Type B pancreatic cell (in vitro differentiated cells): ENCODE measurements at places on chromosomes 6 and 20. TPM values are rescaled to one million over a fixed set of nuclear protein-coding genes. Genes with fewer than 3 reads are reported as not detected.

FAM217A gene
- total RNA-seq = not detected in 2 replicates

TAGAP gene
- total RNA-seq = 0.22 and 0.43 TPM in 2 replicates

COX4I2 gene
- not detected in 2 replicates for total RNA-seq

NR2E1 gene
- 0.26 TPM in 1 of 2 replicates, not detected in the other for total RNA-seq

PLN gene
- 0.24 and 0.45 TPM in 2 replicates for total RNA-seq

CDH4 gene
- total RNA-seq = 5.0 and 8.3 TPM in 2 replicates

FOXQ1 gene
- total RNA-seq = 20.5 and 27.9 TPM in 2 replicates

TRIM10 gene
- 0.17 TPM in 1 of 2 replicates, not detected in the other for total RNA-seq

RNF217 gene
- 22.1 and 49.6 TPM in 2 replicates for total RNA-seq

RAET1G gene
- 0.53 and 2.1 TPM in 2 replicates for total RNA-seq

CAPN11 gene
- total RNA-seq = not detected in 2 replicates

BCLAF1 gene
- total RNA-seq = 187 and 190 TPM in 2 replicates

CCDC170 gene
- total RNA-seq = 0.24 and 1.9 TPM in 2 replicates

MRPL2 gene
- total RNA-seq = 58.6 and 71.8 TPM in 2 replicates

GNL1 gene
- 59.3 and 67.1 TPM in 2 replicates for total RNA-seq

PTPRT gene
- total RNA-seq = 5.8 and 7.0 TPM in 2 replicates

DDX39B gene
- total RNA-seq = 410 and 636 TPM in 2 replicates

DIDO1 gene
- 49.7 and 58.1 TPM in 2 replicates for total RNA-seq

ULBP1 gene
- total RNA-seq = 0.48 and 8.2 TPM in 2 replicates

C20orf204 gene
- 3.0 and 7.4 TPM in 2 replicates for total RNA-seq

TMEM244 gene
- not detected in 2 replicates for total RNA-seq

FOXC1 gene
- total RNA-seq = 20.8 and 53.5 TPM in 2 replicates

BMP7 gene
- 115 and 287 TPM in 2 replicates for total RNA-seq

DBNDD2 gene
- total RNA-seq = 12.8 and 25.5 TPM in 2 replicates

CASP8AP2 gene
- 19.0 and 29.5 TPM in 2 replicates for total RNA-seq

RBM38 gene
- total RNA-seq = 15.2 and 26.5 TPM in 2 replicates

DST gene
- total RNA-seq = 116 and 139 TPM in 2 replicates

SLC24A3 gene
- 12.0 and 14.0 TPM in 2 replicates for total RNA-seq

LY6G6F gene
- not detected in 2 replicates for total RNA-seq

ACSS1 gene
- total RNA-seq = 22.2 and 27.5 TPM in 2 replicates

PTGIS gene
- 4.6 and 33.3 TPM in 2 replicates for total RNA-seq

RCAN2 gene
- 4.6 and 6.9 TPM in 2 replicates for total RNA-seq

RBPJL gene
- not detected in 2 replicates for total RNA-seq

GTSF1L gene
- total RNA-seq = not detected in 2 replicates

BPIFB4 gene
- total RNA-seq = not detected in 2 replicates

ACTL10 gene
- 1.7 and 2.6 TPM in 2 replicates for total RNA-seq

OLIG3 gene
- 1.2 and 3.4 TPM in 2 replicates for total RNA-seq

TUBB2B gene
- total RNA-seq = 37.8 and 158 TPM in 2 replicates

BPIFB1 gene
- total RNA-seq = 1.8 and 10.9 TPM in 2 replicates

PPP1R14C gene
- total RNA-seq = 12.6 and 19.2 TPM in 2 replicates

VSTM2L gene
- total RNA-seq = 11.4 and 11.6 TPM in 2 replicates

WFDC5 gene
- total RNA-seq = 0.41 and 0.74 TPM in 2 replicates

HIVEP2 gene
- 12.3 and 34.1 TPM in 2 replicates for total RNA-seq

TCF21 gene
- 0.36 and 1.3 TPM in 2 replicates for total RNA-seq

SLC17A3 gene
- 0.33 TPM in 1 of 2 replicates, not detected in the other for total RNA-seq

SSTR4 gene
- not detected in 2 replicates for total RNA-seq

HCK gene
- total RNA-seq = not detected in 2 replicates

RAET1E gene
- 1.2 TPM in 1 of 2 replicates, not detected in the other for total RNA-seq

SGK2 gene
- total RNA-seq = 9.9 and 10.7 TPM in 2 replicates

GUCA1A gene
- total RNA-seq = 0.41 and 0.57 TPM in 2 replicates

METTL24 gene
- total RNA-seq = 2.0 and 10.0 TPM in 2 replicates

RIMS1 gene
- 3.7 and 5.9 TPM in 2 replicates for total RNA-seq

GSTA5 gene
- total RNA-seq = not detected in 2 replicates

MAN1A1 gene
- 52.2 and 74.2 TPM in 2 replicates for total RNA-seq
